Mesenchymal stem cell (in vitro differentiated cells and primary cell): ENCODE measurements at places on chromosomes 4 and X.

- no peaks in the 10 kb centered on the region for H3K4me1 ChIP-seq
- H3K27me3 ChIP-seq = no peaks in the 10 kb centered on the region
- no peak overlapping the region for H3K4me3 ChIP-seq
- H3K36me3 ChIP-seq = no peaks in the 10 kb centered on the region
Measured at GRCh38 chr4:129189630-129190029, 93.7 kb downstream of the C4orf33 start.

- no peak overlapping the region for H3K4me3 ChIP-seq
- no peaks in the 10 kb centered on the region for H3K4me1 ChIP-seq
- DNase-seq = no peak
- no peaks in the 10 kb centered on the region for H3K27me3 ChIP-seq
- H3K36me3 ChIP-seq = no peaks in the 10 kb centered on the region
Measured at GRCh38 chr4:57766341-57766740, 656.2 kb upstream of the IGFBP7 start.

DNA sequence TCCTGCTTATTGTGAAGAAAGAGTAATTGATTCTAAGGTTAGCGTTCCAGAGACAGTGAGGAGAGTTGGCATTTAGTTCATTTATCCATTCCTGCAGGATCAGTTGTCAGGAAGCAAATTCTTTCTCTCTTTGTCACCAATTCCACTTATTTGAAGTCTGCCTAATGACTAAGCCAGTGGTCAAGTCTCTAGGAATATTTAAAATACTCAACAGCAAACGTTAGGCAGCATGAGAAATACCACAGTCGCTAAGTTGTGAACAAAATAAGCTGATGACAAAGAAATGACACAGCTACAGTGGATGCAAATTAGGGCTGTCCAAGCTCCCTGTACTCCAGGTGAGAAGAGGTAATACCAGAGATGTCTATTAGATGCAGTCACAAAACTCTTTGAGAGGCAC, 6.6 kb upstream of the MAGEB17 start:
- H3K27ac ChIP-seq = peak overlapping the region; percentile 88
- no peak overlapping the region for H3K4me3 ChIP-seq
- no peaks in the 10 kb centered on the region for H3K36me3 ChIP-seq
- H3K27me3 ChIP-seq = no peaks in the 10 kb centered on the region
- peak; percentile 69 for DNase-seq

- no peaks in the 10 kb centered on the region for H3K27me3 ChIP-seq
- H3K4me3 ChIP-seq = no peak overlapping the region
- H3K4me1 ChIP-seq = peaks cover 13% of the 10 kb centered on the region
- DNase-seq = no peak
- H3K36me3 ChIP-seq = no peaks in the 10 kb centered on the region
- H3K27ac ChIP-seq = no peak overlapping the region
Measured at GRCh38 chr4:2290974-2291704, 29.2 kb upstream of the MXD4 start.

DNA sequence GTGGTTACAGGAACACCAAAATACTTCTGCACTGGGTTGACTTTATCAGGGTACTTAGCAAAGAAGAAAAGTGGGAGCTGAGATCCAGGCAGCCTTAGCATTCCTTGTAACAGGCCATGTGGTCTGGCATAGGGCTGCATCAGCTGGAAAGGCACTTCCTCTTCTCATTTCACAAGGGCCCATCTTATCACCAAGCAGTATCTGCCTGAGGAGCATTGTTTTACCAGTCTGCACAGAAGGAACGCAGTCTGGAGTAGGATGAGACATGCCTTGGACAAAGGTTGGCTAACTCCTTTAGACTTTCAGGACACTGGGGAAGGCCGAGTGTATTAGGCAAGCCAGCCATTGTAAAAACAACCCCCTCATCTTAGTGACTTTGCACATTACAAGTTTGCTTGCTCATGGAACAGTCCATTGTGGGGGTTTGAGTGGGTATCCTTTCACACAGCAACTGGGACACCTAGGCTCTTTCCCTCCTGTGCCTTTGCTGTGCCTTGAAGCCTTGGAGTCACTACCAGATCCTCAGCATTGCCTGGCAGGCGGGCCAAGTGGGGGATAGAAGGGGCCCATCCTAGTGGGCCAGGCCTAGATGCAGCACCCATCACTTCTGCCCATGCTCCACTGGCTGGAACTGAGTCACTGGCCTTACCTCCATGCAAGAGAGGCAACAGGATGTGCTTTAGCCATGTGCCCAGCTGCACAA, 4.6 kb downstream of the SUV39H1 start:
- no peak overlapping the region for H3K4me3 ChIP-seq
- peaks cover 34% of the 10 kb centered on the region for H3K36me3 ChIP-seq
- H3K27ac ChIP-seq = no peak overlapping the region
- no peak for DNase-seq

DNA sequence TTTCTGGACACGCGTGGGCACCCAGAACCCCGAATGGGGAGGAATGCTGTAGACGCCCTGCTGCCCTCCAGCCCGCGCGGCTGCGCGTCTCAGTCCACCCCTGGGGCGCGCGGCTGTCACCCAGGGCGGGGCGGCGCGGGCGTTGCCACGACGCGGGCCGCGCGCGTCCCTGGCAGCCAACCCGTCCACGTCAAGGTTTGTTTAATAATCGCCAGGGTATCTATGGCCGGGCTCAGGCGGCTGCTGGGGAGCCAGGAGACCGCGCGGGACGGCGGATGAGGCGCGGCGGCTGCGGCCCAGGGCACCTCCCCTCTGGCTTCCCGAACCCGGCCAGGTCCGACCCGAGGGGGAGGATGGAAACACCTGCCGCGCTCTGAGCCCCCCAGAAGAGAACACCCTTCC, at the start of gene SPATA18:
SPATA18 (plus strand) TSS at position 92 of the 402 bp plus-strand sequence. CDS start 401 bp downstream, outside the sequence.
- peaks cover 4% of the 10 kb centered on the region for H3K4me1 ChIP-seq
- H3K4me3 ChIP-seq = peak within 1 kb of the TSS; percentile 76
- no peaks in the 10 kb centered on the region for H3K27me3 ChIP-seq
- peak; percentile 37 for DNase-seq

DNA sequence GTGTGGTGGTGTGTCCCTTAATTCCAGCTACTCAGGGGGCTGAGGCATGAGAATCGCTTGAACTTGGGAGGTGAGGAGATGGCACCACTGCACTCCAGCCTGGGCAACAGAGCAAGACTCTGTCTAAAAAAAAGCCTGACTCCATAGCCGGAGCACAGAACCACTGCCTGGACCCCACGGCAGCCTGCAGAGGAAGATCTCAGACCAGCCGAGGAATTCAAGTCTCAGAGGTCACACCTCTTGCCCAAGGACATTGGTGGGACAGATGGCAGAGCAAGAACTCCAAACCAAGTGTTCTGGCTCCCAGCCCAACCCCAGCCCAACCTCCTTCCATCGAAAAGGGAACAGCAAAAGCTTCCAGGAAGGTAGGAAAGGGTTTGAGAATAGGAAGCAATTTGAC, 70.8 kb downstream of the SMIM20 start:
- no peaks in the 10 kb centered on the region for H3K4me1 ChIP-seq
- H3K27me3 ChIP-seq = no peaks in the 10 kb centered on the region
- no peak overlapping the region for H3K27ac ChIP-seq
- no peak overlapping the region for H3K4me3 ChIP-seq
- no peak for DNase-seq
- no peaks in the 10 kb centered on the region for H3K36me3 ChIP-seq

GRCh38 chr4:181004056-181004455, 1239.1 kb upstream of the TENM3 start:
- no peak for DNase-seq
- no peak overlapping the region for H3K27ac ChIP-seq
- no peaks in the 10 kb centered on the region for H3K36me3 ChIP-seq
- H3K4me3 ChIP-seq = no peak overlapping the region
- no peaks in the 10 kb centered on the region for H3K4me1 ChIP-seq

GRCh38 chr4:52408032-52408431, 251.1 kb downstream of the USP46 start:
- H3K27ac ChIP-seq = no peak overlapping the region
- no peak for DNase-seq
- peaks cover 54% of the 10 kb centered on the region for H3K27me3 ChIP-seq
- H3K4me1 ChIP-seq = no peaks in the 10 kb centered on the region
- H3K36me3 ChIP-seq = no peaks in the 10 kb centered on the region

GRCh38 chr4:2125831-2126230, 66.7 kb downstream of the NAT8L start:
- peaks cover 7% of the 10 kb centered on the region for H3K36me3 ChIP-seq
- no peak overlapping the region for H3K4me3 ChIP-seq
- no peaks in the 10 kb centered on the region for H3K4me1 ChIP-seq
- H3K27me3 ChIP-seq = no peaks in the 10 kb centered on the region

- no peaks in the 10 kb centered on the region for H3K4me1 ChIP-seq
- no peak overlapping the region for H3K4me3 ChIP-seq
- peak; percentile 86 for DNase-seq
- peaks cover 2% of the 10 kb centered on the region for H3K36me3 ChIP-seq
- H3K27me3 ChIP-seq = no peaks in the 10 kb centered on the region
Measured at GRCh38 chr4:113467581-113467980, 294.0 kb downstream of the CAMK2D start.

DNA sequence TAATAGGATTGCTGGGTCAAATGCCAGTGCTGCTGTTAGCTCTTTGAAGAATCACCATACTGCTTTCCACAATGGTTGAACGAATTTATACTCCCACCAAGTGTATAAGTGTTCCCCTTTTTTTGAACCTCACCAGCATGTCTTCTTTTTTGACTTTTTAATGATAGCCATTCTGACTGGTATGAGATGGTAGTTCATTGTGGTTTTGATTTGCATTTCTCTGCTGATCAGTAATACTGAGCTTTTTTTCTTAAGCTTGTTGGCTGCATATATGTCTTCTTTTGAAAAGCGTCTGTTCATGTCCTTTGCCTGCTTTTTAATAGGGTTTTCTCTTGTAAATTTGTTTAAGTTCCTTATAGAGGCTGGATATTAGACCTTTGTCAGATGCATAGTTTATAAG, 14.8 kb downstream of the USP38 start:
- no peak for DNase-seq
- H3K4me3 ChIP-seq = no peak overlapping the region
- no peak overlapping the region for H3K27ac ChIP-seq
- H3K36me3 ChIP-seq = peaks cover 82% of the 10 kb centered on the region

DNA sequence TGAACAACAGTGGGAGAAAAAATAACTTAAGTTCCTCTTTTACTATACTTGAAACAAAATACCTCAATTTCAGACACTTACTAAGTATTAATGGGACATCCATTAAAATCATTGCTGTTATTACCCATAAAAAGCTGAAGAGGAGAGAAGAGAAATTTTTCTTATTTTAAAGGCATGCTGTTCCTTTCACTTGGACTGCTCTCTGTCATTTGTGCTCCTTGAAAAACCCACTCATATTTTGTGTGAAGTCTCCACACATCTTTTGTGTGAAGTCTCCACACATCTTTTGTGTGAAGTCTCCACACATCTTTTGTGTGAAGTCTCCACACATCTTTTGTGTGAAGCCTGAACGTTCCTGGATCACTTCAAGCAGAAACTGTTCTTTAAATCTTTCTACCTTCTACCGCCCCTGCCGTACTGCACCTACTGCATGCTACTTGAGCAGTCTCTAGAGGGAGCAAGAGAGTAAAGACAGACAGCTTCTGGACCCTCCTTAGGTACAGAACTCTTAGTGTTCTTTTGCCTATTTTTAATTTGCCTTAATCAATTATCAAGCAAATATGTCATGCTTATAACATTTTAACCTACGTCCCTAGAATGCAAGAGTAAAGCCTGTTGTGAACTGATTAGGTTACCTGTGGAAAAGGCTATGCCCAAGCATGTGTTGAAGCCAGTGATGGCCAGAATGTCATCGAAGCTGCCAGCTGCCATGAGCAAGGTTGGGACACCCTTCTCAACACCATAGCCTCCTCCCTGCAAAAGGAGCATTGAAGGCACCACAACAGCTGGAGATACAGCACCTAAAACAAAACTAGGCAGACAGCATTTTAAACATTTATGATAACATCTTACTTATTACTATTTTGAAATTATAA, 27.1 kb upstream of the SLC9B1 start:
- no peak overlapping the region for H3K27ac ChIP-seq
- H3K4me1 ChIP-seq = no peaks in the 10 kb centered on the region
- H3K4me3 ChIP-seq = no peak overlapping the region
- no peaks in the 10 kb centered on the region for H3K27me3 ChIP-seq
- H3K36me3 ChIP-seq = peaks cover 64% of the 10 kb centered on the region
- peak; percentile 59 for DNase-seq

DNA sequence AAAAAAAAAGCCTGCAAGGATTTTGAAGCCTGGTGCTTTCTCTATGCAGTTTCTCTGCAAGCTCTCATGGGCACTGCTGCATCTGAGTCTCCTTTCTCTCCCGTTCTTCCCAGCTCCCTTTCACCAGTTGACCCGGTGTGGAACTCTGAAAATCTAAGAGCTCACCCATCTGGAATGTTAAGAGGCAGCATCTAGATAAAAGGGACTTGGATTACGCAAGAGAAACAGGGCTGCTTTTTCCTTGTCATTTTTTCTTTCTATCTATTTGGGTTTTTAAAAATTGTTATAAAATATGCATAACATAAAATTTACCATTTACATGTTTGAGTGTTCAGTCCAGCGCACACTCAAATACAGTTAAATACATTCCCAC, 95.2 kb upstream of the RPS6KA3 start:
- DNase-seq = peak; percentile 79
- H3K27ac ChIP-seq = peak overlapping the region; percentile 93
- H3K4me3 ChIP-seq = no peak overlapping the region
